RWPE1 (cell line): ENCODE measurements at places on chromosomes 6 and 20.

- no peak for DNase-seq
These were observed 12.1 kb downstream of the TBX18 start for GRCh38 chr6:84752118-84752850.

DNA sequence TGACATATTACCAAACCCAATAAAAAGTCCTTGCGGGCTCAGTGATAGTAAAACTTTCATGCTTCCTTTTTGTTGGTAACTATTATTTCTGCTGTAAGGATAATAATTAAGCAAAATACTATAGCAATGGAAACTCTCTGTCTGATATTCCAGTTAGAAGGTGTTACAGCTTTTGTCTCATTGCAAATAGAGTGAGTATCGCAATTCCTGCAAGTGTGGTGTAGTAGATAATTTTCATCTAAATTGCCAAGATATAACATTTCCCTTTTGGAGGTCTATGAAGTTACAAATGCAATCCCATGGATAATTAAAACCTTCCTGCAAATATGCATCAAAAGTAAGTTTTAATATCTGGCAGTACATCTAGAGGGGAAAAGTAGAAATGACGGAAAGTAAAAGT lies 88.7 kb upstream of the CD93 start:
- DNase-seq, result no peak

DNA sequence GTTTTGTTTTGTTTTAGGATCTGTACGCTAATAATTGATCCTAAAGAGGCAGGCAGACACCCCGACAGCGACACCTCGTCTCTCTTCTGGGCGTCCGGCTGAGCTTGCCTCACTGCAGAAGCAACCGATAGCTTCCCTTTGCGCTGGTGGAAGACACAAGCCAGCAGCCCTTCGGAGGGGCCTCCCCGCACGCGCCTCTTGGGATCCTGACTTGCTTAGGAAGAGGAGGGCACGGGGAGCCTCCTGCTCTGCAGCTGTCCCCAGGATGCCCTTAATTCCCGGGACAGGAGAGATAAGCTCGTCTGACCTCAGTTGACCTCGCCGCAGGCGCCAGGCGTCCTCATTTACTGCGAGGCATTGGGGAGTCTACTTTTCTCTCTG lies 94.0 kb downstream of the CD83 start:
- no peak for DNase-seq

DNA sequence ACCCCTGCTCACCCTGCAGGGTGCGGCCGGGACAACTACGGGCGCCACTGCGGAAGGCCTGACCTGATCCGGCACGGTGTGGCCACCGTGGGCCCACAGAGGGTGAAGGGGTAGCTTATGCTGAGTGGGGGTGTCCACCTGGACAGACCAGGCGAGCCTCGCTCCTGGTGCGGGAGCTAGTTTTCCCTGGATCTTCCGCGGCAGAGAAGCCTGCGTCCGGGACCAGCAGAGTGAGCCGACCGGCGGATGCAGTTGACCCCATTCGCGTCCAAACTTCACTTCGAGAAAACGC lies 38.2 kb downstream of the NCR2 start:
- no peak for DNase-seq

GRCh38 chr6:149889326-149889725 lies 8.6 kb downstream of the RAET1E start:
- no peak for DNase-seq
